Stimulated activated CD4-positive, alpha-beta T cell treated with anti-CD3 and anti-CD28 coated beads, Interleukin-12 subunit alpha, Interleukin-12 subunit beta, amount 100 ng/mL, for 4 hours (primary cell): ENCODE measurements at places on chromosomes 2 and 18.

- no peak for DNase-seq
These were observed 43.7 kb upstream of the IGFBP5 start for GRCh38 chr2:216739035-216739434.

GRCh38 chr2:231929961-231930592, 3.9 kb upstream of the NPPC start:
- DNase-seq: peak; percentile 17

DNA sequence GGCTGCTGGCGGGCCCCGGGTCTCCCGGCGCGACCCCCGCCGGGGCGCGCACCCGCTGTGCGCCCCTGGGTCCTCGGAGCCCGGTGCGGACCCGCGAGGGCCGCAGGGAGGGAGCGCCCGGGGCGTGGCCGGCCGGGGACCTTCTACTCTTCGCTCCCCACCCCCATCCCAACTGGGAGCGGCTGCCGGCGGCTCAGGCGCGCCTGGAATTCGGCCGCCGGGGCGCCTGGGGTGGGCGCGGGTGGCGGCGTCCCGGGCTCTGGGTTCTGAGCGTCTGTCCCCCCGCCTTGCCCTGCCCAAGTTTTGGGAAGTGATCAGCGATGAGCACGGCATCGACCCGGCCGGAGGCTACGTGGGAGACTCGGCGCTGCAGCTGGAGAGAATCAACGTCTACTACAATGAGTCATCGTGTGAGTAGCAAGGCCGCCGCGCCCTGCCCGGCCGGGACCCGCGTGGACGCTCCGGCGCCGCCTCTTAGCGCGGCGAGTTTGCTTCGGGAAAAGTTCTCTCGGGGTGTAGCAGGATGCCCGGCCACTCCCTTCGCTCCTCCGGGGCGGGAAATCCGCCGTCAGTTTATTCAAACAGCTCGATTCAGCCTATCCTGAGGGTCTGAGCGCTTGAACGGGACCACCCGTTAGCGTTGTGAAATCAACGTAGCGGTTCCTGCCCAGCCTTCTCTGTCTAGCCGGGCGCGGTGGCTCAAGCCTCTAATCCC, 502 bp downstream of the TUBB6 start:
- no peak for DNase-seq

- DNase-seq: no peak
These were observed 16.2 kb upstream of the ESPNL start for GRCh38 chr2:238083919-238084318.

- no peak for DNase-seq
These were observed 25.6 kb downstream of the MRPL33 start for GRCh38 chr2:27796791-27797765.

DNA sequence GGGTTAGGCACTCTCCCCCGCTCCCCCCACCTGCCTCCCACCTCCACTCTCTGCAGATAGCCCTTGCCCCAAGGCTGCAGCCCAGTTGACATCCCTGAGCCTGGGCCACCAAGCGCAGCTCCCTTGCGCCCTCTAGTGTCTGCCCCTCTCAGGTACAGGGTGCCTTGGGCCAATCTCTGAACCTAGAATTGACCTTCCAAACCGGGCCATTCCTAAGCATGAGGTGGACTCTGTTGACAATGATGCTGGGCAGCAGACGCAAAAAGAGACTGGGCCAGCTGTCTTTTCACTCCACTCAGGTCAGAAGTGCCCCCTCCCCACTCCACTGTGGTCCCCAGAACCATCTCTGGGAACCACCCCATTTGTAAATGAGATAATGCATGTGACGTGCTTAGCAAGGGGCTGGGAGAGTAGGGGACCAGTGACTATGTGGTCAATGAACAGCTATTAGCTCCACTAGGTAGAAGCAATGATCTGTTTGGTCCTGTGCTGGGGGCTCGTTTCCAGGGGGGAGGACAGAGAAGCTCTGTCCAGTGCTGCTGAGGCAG, 43.3 kb upstream of the PLB1 start:
- DNase-seq: peak; percentile 83

GRCh38 chr2:157601807-157602206, 26.9 kb downstream of the ACVR1C start:
- no peak for DNase-seq

- no peak for DNase-seq
These were observed 232.6 kb downstream of the NDUFA10 start for GRCh38 chr2:239792405-239793084.

DNA sequence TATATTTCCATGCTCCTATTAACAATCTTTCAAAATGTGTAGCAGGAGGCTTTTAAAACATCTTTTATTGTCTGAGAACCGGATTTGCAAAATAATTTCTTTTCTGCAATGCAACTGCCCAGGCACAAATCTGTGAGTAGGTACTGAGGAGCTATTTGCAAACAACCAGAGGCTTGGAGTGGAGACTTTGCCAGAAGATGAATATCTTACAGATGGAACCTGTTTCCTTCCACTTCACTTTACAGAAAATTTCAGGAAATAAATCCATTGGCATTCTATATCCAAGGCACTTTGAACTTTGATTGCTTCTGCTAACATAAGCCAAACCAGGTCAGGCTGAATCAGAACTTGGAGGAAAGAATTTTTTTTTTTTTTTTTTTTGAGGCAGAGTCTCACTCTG, 237.4 kb upstream of the REV1 start:
- DNase-seq: no peak

DNA sequence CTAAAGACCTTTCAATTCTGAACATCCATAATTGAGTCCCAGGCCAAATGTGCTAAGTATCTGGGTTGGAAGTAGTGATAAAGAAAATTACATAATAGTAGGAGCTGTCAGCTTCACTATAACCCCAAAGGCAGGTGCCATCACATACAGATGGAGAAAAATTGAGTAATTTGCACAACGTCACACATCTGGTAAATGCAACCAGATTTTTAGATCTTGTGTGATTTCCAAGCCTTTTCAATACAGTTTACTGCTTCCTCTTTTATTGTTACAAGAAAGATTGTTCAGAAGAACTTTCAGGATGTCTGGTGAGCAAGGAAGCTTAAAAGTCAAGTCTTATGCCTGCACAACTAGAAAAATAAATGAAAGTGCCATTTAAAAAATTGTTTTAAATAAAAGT, 62.3 kb downstream of the UBE2E3 start:
- DNase-seq: no peak

- no peak for DNase-seq
These were observed 17.3 kb downstream of the PIK3C3 start for GRCh38 chr18:41972067-41972925.

DNA sequence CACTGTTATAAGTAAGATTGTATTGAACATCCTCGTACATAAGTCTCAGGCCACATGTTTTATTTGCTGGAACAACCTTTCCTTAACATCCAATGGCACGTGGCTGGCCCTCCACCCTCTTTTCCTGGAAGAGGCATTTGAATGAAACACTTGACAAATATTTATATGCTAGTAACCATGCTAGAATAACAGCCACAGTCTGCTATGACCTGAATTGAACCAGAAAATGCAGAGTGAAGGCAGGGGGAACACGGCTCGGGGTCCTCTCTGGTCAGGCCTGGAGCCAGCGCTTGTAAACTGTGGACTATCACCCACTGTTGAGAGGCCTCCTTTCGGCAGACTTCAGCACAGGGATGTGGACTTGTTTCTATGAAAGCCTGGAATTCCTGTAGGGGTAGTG, 198.2 kb upstream of the COPS8 start:
- DNase-seq: no peak

DNA sequence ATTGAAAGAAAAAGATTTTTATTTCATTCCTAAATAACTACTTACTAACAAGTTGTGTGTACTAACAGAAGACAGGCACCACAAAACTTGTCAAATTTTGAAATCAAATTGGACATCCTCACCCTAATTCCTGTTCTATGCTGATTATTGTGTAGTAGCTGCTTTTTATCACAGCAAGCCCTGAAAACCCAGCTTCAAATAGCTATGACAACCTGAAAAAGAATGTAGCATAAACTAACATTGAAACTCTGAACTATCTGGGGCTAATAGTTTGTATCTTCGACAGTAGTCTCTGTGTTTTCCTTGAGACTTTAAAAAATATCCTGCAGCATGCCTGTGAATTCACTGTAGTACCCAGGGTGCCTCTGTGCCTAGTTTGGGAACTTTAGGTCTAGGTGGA, 122.6 kb downstream of the WDPCP start:
- no peak for DNase-seq
